ENCODE measurements at places on chromosomes 12 and 14. TPM values are rescaled to one million over a fixed set of nuclear protein-coding genes. Genes with fewer than 3 reads are reported as not detected.

- no peak for DNase-seq
Measured at GRCh38 chr12:82209533-82209932, 148.7 kb downstream of the CCDC59 start.

GRCh38 chr14:101404426-101405170 is 156.7 kb upstream of the DIO3 start:
- no peak for DNase-seq

DNA sequence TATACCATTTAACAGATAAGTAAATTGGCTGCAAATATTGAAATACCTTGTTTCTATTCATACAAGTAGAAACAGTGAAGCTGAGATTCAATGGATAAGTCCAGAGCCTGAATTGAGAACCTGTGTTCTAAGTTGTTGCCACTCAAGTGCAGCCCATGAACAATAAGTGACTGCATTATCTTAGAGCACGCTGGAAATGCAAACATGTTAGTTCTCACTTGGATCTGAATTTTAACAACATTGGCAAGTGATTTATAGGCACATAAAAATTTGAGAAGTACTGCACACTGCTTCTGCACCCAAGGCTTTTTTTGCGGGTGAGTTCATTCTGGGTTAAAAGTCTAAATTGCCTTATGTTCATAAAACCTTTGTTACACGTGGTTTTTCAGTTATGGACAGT is 484.3 kb downstream of the NAV3 start:
- no peak for DNase-seq

DNA sequence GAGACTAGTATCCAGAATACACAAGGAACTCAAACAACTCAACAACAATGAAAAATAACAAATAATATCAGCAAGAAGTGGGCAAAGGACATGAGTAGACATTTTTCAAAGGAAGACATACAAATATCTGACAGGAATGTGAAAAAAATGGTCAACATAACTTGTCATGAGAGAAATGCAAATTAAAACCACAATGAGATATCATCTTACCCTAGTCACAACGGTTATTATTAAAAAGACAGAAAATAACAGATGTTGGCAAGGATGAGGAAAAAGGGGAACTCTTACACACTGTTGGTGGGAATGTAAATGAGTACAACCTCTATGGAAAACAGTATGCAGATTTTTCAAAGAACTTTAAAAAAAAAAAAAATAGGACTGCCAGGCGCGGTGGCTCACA is 20.4 kb downstream of the VWF start:
- DNase-seq, result no peak

- DNase-seq, result peak; percentile 15
Measured at GRCh38 chr14:65290830-65291229, 121.7 kb upstream of the FUT8 start.

DNA sequence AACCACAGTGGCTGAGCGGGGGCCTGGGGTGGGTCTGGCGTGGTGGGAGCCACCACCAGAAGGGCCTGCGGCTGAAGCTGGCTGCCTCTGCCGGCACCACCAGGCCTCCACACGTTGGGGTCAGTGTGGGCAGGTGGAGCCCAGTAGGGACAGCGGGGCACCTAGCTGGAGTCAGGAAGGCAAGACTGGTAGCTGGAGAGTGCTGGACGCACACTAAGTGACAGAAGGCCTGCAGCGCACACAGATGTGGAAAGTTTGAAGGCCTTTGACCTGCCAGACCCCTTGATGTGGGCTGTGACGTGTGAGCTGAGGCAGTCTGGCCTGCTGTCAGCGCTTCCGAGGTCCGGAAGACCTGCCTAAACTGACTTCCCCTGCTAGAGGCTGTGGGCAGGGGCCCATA is 26.3 kb downstream of the RIN3 start:
- DNase-seq, result no peak

GRCh38 chr14:78253986-78254385 is 83.8 kb downstream of the NRXN3 start:
- no peak for DNase-seq

DNA sequence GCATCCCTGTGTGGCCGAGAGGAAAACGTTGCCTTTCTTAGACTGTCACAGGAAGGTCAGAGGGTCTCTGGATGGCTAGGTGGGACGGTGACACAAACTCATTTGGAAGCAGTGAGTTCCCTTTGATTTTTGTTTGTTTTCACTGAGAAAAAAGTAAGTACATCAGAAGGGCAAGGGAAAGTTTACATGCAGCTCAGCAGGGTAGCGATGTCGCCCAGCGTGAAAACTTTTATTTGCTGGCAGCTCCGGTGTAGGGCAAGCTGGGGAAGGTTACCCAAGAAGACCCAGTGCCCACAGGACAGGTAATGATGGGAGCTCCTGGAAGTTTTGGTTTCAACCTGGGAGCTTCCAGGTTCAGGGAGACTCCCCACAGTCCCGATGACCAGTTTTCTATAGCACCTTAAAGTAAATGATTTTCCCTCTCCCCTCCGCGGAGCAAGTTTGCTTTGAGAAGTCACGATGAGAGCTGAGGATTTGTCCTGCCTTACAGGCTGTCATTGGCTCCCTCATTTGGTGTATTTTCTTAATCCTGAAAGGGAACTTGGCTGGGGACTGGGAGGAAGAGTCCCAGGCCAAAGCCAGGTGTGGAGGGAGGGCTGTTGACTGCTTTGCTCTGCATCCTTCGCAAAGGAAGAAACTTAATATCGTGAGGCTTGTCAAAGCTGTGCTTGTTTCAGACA is 64.7 kb upstream of the ESRRB start:
- DNase-seq, result no peak

Gene HHIPL1
- total RNA-seq, result 1.0 TPM

Gene CLEC12A
- total RNA-seq, result not detected

Gene PLEKHD1
- total RNA-seq, result not detected

Gene TRIM9
- 0.07 TPM for total RNA-seq

Gene KLRD1
- total RNA-seq, result not detected

Gene TMEM117
- 3.6 TPM for total RNA-seq

Gene LRRIQ1
- 0.72 TPM for total RNA-seq

Gene IGF1
- not detected for total RNA-seq
